ENCODE measurements at places on chromosomes 1 and 21. TPM values are rescaled to one million over a fixed set of nuclear protein-coding genes. Genes with fewer than 3 reads are reported as not detected.
A peak's percentile ranks its signal among the peaks of the same experiment; 100 is the strongest.

Gene GJB4
- polyA plus RNA-seq: not detected

GRCh38 chr1:111851552-111851951 lies 95.9 kb downstream of the DDX20 start:
- peaks cover 9% of the 10 kb centered on the region for H3K27me3 ChIP-seq
- no peaks in the 10 kb centered on the region for H3K36me3 ChIP-seq
- no peaks in the 10 kb centered on the region for H3K4me1 ChIP-seq
- DNase-seq: no peak

DNA sequence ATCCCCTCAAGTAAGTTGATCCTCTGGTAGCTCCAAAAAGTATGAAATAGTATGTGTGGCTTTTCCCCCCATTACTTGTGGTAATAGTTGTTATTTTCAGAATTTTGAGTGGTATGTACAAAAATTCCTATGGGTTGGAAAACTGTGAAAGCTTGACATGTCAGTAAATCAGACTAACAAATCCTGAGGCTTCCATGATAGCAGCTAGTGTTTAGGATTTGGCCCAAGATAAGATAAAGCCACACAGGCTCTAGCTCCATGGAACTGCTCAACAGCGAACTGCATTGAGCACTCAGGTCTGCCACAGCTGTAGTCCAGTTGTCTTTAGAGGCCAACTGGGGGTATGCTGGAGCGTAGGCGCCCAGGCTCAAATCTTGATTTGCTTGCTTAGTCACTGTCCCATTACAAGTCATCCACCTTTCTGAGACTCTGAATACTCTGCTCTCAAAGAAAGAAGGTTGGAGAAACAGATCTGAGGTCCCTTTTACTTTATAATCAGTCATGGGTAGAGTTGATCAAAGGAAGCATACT lies 28.7 kb downstream of the ATP1A1 start:
- H3K4me1 ChIP-seq: no peaks in the 10 kb centered on the region
- no peak overlapping the region for H3K4me3 ChIP-seq

DNA sequence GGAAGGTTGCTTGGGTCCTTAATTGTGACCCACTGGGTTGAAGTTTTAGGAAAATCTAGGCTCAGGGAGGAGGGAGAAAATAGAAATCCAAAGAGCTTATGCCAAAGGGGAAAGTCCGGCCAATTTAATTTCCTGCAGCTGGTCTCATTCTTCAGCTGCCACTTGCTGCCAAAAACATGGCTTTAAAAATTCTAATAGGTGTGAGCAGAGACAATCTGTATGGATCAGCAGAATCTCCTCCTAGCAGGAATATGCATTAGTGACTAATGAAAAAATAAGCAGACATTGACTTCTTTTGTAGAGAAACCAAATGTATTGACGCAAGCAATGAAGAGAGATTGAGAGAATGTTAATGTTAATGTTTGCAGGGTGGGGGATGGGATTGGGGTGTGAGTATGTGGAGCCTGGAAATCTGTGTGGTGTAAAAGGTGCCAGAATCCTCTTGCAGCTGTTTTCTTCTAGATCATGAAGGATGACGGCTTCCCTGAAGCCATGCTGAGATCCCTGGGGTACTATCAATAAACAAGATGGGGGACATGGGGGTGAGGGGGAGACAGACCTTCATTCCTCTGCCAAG lies 35.3 kb downstream of the VWA5B1 start:
- H3K36me3 ChIP-seq: no peaks in the 10 kb centered on the region
- H3K4me3 ChIP-seq: no peak overlapping the region
- no peak for DNase-seq
- no peaks in the 10 kb centered on the region for H3K27me3 ChIP-seq
- H3K4me1 ChIP-seq: peaks cover 18% of the 10 kb centered on the region

DNA sequence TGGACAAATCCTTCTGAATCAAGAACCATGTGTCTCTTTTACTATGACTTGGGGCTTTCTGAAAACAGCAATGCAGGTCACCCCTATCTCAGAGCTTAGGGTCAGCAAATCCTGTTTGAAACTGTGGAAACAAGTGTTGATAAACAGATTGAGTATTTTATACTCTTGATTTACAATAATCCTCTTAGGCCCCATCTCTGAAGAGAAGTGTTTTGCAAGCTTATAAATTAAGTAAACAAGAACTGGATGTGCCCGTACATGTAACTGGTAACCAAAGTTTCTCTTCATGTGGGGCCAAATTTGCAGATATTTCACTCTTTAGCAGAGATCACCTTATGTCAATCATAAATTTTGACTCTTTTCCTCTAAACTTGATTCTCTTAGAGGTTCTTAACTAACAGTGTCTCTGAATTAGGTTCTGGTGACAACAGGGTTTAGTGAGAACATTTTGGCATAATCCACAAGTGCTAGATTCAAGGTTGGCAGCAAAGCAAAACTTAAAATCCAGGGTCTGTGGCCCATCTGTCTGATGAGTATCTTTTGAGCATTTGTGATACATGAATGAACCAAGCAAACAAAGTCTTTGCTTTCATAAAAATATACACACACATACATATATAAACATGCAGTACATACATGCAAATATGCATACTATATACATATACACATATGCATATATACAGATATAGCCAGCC lies 183.0 kb upstream of the HOOK1 start:
- no peak overlapping the region for H3K4me3 ChIP-seq
- H3K4me1 ChIP-seq: no peaks in the 10 kb centered on the region
- DNase-seq: no peak

DNA sequence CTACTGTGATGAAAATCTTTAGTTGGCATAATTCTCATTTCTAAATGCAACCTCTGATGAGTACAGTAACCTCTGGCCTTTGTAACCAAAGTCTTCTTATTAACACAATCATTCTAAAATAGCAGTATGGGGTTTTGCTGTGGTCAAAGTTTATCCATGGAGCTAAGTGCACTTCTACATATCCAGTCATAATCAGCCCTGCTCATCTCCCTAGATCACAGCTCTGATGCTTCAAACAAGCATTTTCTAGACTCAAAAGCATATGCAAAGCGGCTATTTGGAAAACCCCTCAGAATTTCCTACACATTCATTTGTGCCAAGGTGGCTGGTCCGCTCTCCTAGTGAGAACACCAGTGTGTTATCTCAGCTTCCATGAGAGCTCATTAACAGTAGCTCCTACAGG lies 418.6 kb downstream of the MRPL39 start:
- H3K27ac ChIP-seq: 0 out of 2 replicates have a peak overlapping the region, but pooled peaks have one; percentile 30
- no peaks in the 10 kb centered on the region for H3K36me3 ChIP-seq
- no peaks in the 10 kb centered on the region for H3K27me3 ChIP-seq
- peaks cover 23% of the 10 kb centered on the region for H3K4me1 ChIP-seq
- peak; percentile 88 for DNase-seq

DNA sequence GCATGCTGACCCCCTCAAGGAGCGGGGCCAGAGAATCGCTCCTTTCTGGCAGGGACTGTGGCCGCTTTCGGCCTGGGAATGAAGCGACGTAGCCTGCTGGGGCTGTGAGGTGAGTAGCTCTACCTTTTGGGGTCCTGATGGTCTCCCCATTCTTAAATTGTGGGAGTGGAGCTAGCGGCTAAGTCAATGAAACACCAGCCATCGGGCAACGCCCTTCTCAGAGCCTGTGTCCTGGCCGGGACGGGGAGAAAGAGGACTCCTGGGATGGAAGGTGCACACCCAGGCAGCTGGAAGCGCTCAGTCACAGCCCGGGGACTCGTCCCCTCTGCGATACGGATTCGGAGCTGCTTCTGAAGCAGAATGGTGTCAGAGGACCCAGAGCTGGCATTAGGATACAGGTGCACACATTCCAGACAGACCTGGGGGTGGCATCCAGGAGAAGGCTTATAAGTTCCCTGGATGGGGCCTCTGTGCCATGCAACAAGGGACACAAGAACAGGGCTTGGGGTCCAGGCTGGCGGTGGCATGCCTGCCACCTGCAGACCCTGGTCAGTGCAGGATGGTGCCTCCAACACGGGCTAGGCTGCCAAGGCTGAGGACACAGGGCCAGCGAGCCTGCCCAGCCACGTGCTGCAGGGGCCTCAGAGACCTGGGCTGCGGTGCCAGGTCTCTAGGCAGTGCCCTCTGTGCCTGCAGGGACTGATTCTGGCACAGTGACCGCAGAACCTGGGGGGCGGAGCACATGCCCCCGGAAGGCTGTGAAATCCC lies 945 bp upstream of the WNT9A start:
- H3K27ac ChIP-seq: no peak overlapping the region
- H3K4me1 ChIP-seq: no peaks in the 10 kb centered on the region
- no peak for DNase-seq
- H3K36me3 ChIP-seq: no peaks in the 10 kb centered on the region
